Stimulated activated CD8-positive, alpha-beta memory T cell treated with anti-CD3 and anti-CD28 coated beads, Interleukin-2, amount 100 ng/mL, for 1 hour (primary cell): ENCODE measurements at places on chromosomes 1 and 21.

DNA sequence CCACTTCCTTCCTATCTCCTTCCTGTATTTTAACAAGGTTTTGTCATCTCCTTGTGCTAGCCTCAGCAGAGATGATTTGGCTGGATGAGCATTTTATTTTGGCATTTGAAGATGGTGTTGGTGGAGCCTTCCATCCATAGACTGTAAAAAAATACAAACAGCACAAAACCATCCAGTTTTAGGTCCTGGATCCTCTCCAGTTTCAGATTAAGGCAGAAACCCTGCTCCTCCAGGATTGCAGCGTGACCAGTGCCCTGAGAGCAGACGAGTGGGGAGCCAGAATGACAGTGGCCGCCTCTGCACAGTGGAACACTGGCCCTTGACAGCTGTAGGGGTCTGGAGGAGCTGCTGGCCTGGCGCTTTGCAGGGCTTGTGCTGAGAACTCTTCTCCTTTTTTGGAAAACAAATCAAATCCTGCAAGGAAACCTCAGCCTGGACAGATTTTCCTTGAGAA is 72.2 kb upstream of the GADD45A start:
- no peak for DNase-seq

DNA sequence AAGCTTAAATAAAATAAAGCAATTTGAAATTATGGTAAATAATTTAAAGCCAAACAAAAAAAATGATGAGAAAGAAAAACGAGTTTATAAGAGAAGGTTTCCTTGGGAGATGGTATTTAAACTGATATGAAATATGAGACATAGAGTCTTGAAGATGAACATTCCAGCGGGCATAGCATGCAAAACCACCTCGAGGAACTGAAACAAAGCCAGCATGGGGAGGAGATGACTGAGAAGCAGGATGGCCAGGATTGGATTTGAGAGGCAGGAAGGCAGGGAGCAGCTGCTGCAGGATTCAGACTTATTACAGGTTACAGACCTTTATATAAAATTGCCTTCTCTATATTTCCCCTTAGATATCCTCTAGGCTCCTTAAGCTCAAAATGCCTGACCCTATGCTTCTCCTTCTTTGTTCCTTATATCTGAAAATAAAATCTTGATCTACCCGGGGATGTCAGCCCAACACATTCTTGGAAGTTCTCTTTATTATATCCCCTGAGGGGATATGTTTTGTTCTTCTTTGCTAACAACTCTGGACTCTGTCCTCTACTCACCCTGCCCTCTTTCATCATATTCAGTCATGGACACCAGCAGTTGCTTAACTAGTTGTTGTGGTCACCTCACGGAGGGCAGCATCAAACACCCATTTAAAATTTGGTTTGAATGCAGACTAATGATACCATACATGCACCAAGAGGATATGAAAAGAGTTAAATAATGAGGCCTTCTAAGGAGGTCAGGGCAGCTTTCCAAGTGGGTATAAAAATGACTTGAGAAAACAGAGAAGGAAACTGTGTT is 719.1 kb upstream of the B3GALT2 start:
- DNase-seq = no peak

GRCh38 chr1:244029124-244029523 is 22.0 kb upstream of the ZBTB18 start:
- DNase-seq = no peak

DNA sequence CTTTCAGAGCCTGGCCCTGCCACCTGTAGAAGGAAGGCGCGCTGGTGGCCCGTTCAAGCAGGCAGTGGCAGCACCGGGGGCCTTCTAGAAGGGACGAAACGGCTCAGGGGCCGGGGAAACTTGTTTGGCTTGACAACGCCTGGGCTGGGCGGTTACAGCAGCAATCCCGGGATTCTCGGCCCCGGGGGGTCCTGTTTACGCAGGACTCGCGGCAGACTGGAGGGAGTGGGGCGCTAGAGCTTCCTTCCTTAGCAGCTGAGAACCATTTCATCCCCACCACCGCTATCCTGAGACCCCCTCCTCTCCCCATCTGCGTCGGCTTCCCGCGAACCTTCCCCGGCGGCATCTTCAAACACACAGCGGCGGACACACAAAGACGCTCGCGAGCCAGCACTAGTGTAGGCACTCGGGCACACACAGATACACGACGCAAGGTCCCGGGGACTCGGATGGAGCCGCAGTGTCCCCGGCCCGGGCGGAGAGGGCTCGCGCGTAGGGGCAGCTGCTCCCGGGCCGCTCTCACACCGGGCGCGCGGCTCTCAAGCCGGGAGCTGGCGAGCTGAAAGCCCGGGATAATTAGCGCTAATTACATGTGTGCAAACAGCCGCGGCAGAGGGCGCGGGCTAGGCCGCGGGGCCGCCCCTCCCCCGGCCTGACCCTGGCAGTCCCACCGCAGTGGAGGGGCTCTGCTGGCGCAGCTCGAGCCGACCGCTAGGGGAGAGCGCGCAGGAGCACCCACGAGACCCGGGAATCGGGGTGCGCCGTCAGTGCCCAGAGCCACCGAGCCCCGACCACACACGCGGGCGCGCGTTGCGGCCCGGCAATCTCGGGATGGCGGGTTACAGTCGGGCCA is 271.4 kb downstream of the FOXD2 start:
- no peak for DNase-seq

- DNase-seq = no peak
Observed at GRCh38 chr1:192475970-192476369, 99.6 kb upstream of the RGS1 start.

GRCh38 chr1:159184201-159184600 is 12.8 kb downstream of the CADM3 start:
- DNase-seq = no peak

DNA sequence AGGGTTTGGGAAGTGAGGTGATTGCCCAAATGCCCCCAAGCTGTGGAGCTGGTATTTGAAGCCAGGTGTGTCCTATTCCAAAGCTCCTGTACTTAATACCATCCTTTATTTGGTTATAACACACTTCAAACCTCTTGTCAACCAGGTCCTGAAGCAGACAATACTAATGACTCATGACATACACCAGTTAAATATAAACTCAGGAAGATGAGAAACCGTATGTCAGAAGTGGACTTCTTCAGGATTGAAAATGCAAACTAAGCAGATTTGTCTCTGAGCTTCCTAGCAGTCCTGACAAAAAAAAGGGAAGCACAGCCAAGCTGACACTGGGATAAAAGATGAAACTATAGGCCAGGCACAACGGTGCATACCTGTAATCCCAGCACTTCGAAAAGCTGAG is 70.6 kb downstream of the ALPL start:
- DNase-seq = no peak

DNA sequence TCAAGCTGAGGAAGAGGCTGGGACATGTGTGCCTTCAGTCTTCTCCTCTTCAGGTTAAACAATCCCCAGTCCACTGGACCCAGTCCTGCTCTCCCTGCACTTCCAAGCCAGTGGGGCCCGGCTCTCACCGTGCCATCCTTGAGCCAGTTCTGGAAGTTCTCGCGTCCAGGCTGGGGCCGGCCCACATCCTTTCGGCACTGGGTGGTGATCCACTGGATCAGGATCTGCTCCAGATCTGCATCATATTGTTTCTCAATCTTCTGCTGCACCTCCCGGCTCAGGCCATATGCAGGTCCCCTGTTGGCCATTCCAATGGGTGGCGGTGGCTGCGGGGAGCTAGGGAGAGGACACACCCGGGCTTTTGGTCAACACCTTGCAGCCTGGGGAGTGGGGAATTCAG is 5.1 kb downstream of the TAGLN2 start:
- no peak for DNase-seq

GRCh38 chr21:44815852-44816628 is 1.8 kb downstream of the SUMO3 start:
- DNase-seq = no peak

DNA sequence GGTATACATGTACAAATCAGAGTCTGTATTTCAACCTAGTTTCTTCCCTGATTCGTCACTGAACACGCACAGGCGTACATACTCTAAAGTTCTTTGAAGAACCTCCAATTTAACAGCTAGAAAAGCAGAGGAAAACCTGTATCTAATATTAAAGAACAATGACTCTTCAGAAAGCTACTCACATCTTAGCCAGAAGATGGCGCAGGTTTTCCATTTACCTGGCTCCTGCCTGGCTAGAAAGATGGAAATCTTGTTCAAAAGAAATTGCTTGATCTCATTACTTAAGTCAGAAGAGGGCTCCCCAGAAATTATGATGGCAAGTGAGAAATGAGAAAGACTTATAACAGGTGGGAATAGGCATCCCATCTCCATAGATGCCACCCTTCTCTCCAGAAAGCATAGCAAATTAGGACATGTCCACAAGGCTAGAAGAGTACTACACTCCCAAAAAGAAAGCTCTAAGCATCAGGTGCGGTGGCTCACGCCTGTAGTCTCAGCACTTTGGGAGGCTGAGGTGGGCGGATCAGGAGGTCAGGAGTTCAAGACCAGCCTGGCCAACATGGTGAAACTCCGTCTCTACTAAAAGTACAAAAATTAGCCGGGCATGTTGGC is 19.0 kb upstream of the L1TD1 start:
- no peak for DNase-seq

GRCh38 chr21:39434950-39435349 is 10.6 kb downstream of the LCA5L start:
- no peak for DNase-seq
